Epithelial cell of proximal tubule (primary cell): ENCODE measurements at places on chromosomes 2 and 18. TPM values are rescaled to one million over a fixed set of nuclear protein-coding genes. Genes with fewer than 3 reads are reported as not detected.

Gene NOTO
- not detected in 2 replicates for total RNA-seq

Gene FOXI3
- 0.17 TPM in 1 of 2 replicates, not detected in the other for total RNA-seq

Gene CAPN14
- total RNA-seq: 0.14 and 0.46 TPM in 2 replicates

Gene NYAP2
- not detected in 2 replicates for total RNA-seq

Gene SCN1A
- not detected in 2 replicates for total RNA-seq

Gene IL36G
- not detected in 2 replicates for total RNA-seq
